ENCODE measurements at places on chromosomes 6 and 20. TPM values are rescaled to one million over a fixed set of nuclear protein-coding genes. Genes with fewer than 3 reads are reported as not detected.

UST gene
- 7.5 TPM for total RNA-seq

DNA sequence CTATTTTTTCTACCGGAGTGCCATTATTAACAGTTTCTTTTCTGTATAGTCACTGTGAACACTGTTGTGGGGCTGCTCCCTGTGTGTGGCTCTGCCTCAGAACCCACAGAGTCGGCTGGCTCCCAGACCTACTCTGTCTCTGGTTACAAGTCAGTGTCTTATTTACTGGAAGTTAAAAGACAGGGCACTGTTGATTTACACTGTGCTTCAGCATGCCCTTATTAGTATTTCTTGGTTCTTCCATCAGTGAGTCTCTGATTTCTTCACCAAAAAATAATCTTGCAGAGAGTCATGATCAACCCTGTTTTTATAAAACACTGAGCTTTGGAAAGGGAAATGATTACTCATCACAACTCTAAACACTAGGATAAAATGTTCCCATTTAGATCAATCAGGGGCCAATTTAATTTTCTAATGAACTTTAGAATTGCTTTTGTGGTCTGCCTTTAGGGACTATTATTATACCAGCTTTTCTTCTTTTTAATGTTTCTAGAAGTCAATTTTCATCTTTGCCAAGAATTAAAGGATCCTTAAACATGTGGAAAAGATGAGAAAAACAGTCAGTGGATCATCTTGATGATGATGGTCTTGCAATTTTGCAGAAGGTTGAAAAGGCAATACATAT lies 92.6 kb downstream of the UTRN start:
- peak; percentile 64 for ATAC-seq

- ATAC-seq = no peak
Measured at GRCh38 chr6:27556406-27556805, 83.5 kb upstream of the ZNF184 start.

GRCh38 chr20:64048402-64049044 lies 916 bp downstream of the SOX18 start:
- ATAC-seq = no peak

GRCh38 chr6:126605089-126605488 lies 265.2 kb downstream of the CENPW start:
- no peak for ATAC-seq

DNA sequence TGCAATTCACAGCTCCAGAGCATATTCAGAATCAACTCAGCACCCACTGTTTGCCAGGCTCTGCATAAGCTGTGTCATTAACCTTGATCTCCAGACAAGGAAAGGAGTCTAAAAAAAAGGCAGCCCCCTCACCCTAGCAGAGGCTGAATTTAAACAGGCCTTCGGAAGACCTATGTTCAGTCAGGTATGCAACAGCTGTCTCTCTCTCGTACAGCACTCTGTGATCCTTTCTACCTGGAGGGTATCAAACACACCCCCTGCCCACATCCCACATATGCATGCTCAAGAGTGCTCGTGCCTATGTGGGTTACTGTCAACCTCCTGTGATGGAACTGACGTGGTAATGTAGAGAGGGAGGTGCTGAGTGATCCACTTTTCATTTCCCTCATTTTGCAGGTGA lies 8.5 kb downstream of the PLAGL2 start:
- no peak for ATAC-seq

- ATAC-seq = peak; percentile 85
Measured at GRCh38 chr6:144566868-144567615, 281.9 kb downstream of the UTRN start.

DNA sequence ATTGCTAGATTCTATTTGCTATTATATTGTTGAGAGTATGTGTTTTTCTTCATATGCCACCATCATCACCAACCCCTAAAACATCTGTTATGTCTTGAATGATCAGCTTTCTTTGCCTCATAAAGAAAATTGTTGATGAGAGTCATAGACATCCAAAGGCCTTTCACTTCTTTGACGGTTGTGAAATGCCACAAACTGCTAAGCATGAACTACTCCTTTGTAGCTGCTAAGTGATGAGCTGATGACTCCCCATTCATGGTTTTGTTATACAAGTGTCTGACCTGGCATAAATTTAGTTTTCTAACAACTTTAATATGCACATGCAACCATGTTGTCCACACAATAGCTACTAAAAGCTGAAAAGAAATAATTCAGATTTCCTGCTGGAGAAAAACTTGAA lies 684 bp upstream of the MED23 start:
- peak; percentile 46 for ATAC-seq

- ATAC-seq = peak; percentile 87
Measured at GRCh38 chr6:147194652-147195411, 9.4 kb upstream of the STXBP5 start.

- no peak for ATAC-seq
Measured at GRCh38 chr6:128174724-128175123, 273.9 kb upstream of the THEMIS start.

DNA sequence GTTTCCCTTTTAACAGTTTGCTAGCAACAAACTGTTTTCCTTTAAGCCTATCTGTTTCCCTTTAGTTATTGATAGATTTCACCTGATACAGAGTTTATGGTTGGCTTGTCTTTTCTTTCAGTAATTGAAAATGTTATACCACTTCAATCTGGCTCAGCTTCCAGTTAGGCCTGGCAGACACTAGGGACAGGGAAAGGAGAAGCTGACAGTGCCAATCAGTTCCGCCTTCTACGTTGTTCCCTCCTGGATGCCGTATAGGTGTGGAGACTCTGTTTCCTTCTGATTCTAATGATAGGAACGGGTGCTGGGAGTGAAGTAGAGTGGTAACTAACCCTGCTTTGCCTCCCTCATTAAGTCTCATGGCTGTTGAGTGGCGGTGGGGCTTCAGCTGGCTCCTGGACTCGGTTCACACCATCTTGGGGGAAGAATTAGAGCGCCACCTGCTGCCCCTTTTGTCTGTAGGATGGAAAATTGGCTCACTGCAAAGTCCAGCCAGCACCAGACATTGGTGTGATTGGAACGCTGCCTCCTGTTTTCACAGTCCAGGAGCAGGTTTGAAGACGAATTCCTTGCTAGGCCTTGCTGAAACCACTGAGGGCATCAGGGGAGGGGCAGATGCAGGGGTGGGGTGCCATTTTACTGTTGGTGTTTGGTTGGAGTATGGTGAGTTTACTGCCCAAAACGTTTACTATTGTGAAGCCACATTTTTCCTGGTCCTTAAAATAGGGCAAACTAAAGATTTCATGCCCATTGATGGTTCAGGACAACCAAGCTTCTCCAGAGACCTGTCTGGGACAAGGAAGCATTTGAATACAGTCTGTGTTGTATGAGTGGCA lies 1729.5 kb downstream of the GRIK2 start:
- ATAC-seq = no peak

OR12D3 gene
- not detected for total RNA-seq

OTOR gene
- not detected for total RNA-seq

FAM110A gene
- total RNA-seq = 20.8 TPM

DNA sequence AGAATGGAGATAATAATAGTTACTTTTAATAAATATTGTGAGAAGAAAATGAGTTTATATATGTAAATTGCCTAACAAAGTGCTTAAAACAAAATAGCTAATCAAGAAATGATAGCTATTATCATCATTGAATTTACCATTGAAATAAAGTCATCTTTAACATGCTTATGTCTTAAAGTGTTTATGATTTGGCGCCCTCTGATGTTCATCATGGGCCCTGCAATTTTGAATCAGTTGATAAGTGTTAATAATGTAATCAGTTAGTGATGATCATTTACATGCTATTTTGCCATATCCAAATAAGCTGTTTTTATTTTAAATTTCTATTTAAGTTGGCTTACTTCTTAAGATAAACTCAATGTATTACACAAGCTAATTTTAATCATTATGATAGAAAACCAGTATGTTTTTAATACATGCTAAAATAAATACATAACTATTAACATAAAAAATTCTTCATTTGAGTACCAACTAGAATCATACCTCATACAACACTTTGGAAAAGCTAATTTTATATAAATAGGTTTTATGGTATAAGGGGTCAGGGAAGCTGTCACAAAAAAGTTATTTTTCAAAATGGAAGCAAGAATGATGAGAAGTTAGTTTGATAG lies 39.2 kb upstream of the TPD52L1 start:
- ATAC-seq = no peak

DNA sequence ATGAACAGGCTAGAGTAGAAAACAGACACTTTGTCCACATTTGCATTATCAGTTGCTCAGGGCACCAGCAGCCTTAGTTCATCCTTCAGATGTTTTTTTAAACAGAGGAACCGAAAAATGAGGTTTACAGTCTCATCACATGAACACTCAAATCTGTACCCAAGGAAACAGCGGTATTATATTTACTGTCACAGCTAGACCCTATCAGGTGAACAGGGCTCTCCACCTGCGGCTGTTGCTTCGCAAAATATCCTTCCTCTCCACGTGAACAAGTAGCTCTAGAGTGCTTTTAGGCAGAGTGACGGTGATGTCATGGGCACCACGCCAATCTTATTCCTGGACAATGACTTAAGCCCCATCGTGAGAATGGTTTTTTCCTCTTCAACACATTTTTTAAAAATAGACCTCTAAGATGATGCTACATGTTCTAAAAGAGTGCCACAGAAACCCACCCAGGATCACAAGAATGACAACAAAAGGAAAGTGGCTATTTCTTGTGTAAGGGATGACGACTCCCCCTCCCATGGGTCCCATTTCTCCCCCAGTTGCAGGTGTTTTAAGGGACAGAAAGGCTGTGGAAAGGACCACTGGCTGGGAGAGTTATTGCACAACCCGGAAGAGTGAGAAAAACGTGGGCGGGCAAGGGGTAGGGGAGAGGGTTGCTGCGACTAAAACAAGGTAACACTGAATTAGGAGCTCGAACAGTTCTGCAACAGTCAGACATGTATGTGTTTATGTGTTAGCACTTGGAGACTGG lies 77.7 kb downstream of the EFHC1 start:
- no peak for ATAC-seq

SAMD5 gene
- total RNA-seq = not detected

DNA sequence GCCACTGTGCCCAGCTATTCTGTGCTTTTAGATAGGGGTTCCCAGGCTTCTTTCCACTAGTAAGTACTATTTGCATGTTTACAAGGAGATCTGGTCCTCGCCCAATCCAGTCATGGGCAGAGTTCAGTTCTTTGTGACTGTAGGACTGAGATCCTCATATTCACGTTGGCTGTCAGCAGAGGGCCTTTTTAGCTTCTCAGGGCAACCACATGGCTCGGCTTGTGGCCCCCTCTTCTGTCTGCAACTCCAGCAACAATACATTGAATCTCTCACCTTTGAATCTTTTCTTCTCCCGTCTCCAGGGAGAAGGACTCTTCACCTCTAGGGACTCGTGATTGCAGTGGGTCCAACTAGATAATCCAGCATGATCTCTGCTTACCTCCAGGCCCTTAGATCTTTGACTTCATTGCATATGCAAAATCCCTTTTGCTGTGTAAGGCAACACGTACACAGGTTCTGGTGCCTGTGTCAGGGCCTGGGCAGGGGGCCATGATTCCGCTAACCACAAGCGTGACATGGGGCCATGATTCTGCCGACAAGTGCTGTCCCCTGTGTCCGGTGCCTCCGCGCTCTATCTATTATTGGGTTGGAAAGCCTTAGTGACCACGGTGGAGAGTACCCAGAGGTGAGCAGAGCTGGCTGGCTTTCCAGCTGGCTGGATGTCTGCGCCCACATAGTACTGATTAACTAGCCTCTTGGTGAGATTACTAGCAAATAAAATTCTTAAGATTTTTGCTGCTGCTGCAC lies 5.1 kb downstream of the CCR6 start:
- no peak for ATAC-seq

PTPRT gene
- total RNA-seq = not detected

DNA sequence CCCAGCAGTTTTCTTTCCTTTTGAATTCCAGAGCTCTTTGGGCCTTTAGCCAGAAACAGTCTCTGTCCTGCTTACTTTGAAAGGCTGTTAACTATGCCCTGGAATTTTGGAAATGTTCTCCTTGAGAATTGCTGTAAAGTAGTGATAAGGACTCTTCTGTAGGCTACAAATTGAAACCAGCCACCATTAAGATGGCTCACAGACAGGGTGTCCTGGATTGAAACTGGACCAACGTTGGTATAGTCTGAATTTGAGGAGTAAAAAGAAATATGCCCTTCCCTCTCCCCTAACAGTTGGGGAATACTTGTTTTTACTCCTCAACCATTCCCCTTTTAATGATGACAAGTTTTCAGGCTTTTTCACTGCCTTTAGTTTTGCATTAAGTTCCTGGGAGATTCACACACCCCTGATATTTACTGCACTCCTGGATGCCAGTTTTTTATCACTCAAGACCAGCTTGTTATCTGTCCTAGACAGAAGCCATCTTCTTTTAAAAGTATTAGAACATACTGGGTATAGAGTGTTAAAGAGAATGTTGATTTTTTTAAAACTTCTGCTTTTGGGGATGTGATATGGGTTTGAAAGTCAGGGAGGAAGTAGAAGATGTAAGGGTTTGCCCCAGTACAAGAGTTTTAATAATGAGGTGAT lies 21.9 kb downstream of the TOP1 start:
- no peak for ATAC-seq

DNA sequence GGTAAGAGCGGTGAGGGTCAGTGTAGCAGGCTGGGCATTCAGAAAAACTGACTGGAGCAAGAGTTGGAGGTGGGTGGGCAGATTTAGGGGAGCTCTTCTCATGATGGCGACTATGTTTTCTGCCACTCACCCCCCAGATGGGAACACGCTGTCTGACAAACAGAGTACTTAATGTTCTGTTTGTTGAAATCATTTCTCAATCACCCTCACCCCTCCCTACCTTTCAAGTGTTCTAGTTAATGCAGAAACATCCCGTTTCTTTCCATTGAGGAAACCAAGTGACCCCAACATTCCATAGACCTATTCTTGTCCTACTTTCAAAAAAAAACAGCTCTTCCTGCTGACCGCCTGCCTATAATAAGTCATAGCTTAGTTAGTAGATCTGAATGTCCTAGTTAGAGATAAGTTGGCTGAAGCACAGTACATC lies 132.5 kb upstream of the NEDD9 start:
- no peak for ATAC-seq

DNA sequence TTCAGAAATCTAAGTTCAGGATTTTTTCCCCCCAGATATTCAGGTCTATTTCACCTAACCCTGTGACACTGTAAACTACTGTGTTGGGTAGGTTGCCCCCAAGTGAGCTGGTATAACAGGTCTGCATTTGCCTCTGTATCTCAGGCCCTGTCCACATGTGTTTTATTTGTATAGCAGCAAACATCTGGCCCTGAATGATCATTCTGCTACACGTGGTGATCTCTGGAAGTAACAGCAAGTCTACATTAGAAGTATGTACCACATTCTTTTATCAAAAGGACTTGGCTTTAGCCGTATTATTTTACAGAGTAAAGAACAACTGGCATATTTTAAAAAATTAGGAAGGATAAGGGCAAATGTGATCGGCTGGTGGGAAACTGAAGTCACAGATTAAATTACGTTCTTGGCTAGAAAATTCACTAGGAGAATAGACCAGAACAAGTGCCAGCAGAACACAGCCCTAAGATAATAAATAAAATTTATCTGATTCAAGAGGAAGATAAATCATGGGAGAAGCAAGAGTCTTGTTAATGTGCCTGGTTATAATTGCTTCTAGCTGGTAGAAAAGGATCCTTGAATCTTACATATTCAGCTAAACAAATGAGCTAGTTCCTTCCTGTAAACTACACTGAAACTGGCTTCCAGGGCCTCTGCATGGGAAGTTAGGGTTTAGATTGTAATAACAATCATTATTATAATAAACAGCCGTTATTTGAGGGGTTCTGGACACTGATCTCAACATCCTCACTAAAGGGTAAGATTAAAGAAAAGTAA lies 192.1 kb downstream of the SAMD5 start:
- ATAC-seq = no peak
